Ammon's horn (tissue), 1 donor: ENCODE measurements at places on chromosomes 4 and X.
A peak's percentile ranks its signal among the peaks of the same experiment; 100 is the strongest.

DNA sequence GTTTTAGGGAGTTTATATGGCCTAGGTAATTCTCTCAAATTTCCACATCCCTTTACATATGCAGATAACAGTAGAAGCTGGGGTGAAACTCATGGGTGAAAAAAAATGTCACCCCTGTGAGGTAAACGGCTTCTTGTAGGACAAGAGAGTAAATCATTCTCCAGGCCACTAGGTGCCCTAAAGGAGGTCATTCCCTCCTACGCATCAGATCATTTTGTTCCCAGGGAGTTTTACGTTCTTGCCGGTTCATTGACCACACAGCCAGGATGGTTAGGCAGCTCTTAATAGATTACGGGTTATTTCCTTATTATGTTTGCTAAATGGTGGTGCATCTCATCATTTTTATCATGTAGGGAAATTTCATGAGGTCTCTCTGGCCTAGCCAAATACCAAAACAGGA lies 225.8 kb upstream of the NOCT start:
- DNase-seq: no peak

- no peak for DNase-seq
These were observed 11.7 kb downstream of the LIN54 start for GRCh38 chr4:82998898-82999297.

DNA sequence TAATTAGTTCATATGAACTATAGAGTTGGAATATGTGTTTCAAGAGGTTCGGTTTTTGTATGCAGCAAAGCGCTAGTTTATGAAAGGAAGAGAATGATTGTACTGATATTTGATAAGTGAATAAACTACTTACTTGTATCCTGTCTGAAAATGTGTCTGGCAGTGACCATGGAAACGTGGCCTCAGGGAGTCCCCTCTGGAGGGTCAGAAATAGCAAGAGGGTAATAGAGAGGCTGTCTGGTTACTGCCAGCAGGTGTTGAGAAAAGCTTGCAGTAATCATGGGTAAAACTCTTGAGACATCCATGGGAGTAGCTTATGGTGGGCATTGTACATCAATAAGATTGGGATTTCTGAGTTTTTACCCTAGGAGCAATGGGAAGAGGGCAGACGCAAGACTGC lies 77.1 kb downstream of the DCLK2 start:
- no peak for DNase-seq

DNA sequence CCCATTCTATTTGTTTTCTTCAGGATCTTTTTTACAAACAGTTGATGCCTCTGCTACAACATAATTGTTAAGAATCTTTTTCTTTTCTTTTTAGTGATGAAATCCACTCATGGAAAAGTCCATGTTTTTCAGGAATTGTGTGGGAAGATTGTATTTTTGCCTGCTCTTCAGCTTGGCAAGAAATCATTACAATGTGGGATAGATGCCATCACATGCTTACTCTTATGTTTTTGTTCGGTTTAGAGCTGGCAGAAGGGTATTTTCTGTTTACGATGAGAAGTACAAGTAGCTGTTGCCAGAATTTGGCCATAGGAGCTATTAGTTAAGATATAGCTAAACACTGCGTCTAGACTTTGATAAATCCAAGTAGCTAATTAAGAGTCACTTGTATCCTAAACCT lies 2585.3 kb downstream of the ARAP2 start:
- DNase-seq: peak; percentile 13
